NCI-H748 treated with DMSO at 0.1 percent for 48 hours (cell line): ENCODE measurements at places on chromosomes 12 and 14.

- DNase-seq: no peak
Measured at GRCh38 chr12:6494258-6494743, 399 bp downstream of the NCAPD2 start.

DNA sequence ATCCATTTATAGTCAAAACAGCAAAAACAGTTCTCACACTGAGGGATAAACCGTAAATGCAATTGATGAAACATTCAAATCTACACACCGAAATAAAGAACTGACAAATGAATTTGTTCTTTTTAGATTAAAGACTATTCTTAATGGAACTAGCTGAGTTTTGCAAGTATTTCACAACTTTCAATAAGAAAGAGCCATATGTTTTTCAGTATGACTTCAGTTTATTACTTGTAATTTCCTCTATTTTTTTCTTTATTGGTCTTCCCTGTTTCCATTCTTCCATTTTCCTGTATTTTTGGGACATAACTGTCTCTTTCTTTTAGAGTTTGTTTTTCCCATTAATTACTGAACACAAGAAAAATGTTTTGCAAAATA, 4.3 kb downstream of the BCAT1 start:
- no peak for DNase-seq

DNA sequence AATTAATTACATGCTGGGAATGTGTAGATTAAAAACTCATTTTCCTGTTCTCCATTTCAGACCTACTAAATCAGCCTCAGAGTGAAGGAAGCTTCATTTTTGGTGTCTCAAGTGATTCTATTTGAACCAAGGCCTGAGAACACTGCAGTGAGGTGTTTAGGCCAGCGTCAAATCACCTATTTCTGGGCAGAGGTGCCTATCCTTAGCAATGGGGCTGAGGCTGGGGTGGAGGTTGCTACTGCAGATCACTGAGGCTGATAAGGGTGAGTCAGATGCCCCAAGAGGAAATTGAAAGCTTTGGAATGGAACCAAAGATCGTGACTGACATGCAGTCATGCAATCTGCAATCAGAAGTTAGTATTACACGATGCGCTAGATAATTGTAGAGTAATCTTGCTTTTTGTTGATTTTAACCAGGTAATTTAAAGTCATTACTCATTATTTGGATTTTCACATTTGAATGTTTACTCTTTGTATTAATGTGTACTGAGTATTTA, 4.4 kb downstream of the TXNRD1 start:
- peak; percentile 97 for DNase-seq

GRCh38 chr14:50714450-50715073, 46.5 kb upstream of the SAV1 start:
- peak; percentile 5 for DNase-seq

GRCh38 chr12:104626069-104626837, 169.5 kb downstream of the CHST11 start:
- DNase-seq: no peak

- DNase-seq: no peak
Measured at GRCh38 chr12:28543021-28543890, 353.0 kb downstream of the CCDC91 start.
